ENCODE measurements at places on chromosomes 12 and 14.

DNA sequence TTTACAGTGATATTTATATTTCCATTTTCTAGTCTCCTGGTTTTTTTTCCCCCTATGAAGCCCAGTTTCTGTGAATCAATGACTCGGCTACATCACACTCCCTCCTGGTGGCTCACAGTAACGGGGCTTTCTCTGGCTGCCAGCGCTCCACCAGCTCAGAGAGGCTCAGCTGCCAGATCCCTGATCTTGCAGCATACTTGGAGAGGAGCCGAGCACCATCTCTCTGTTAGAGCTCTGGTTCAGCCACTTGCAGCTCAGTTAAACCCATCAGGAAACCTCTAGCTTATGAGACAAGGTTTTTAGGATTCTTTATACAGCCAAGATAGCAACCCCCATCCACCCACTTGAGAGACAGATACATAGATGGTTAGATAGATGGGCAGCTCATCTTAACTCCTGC lies 74.6 kb downstream of the CIT start:
- DNase-seq: no peak

DNA sequence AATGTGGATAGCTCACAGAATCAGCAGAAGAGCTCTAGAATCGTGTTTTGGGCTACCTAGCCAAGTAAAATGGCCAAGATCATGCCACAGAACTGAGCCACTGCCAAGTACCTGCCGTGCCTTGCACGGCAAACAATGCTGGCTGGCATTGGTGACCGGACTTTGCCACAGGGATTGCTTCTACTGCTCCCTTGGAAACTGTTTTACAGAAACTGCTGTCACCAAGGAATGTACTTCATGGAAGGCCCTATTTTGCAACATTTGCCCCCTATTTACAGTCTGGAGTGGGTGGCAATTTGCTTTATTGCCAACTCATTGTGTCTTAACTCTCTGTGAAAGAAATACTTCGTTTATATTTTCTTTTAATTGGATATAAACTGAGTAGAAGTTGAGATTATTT lies 49.0 kb downstream of the BORCS5 start:
- DNase-seq: no peak

DNA sequence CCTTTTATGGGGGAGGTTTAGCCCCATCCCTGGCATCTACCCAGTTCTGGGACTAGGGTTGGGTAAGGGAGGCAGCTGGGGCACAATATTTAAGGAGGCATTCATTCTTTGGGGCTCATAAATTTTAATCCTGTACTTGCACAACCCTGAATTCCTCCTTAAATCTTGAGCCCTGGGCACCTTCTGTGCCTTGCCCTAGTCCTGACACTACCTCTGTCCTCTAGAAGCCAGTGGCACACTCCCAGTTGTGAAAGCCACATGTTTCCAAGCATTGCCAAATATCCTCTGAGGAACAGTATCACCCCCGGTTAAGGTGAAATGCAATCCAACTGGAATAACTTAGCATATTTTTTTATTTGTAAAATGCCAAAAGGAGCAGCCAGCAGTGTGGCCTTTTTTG lies 36.6 kb downstream of the SLC16A7 start:
- no peak for DNase-seq

GRCh38 chr14:96624661-96625425 lies 122.7 kb downstream of the PAPOLA start:
- DNase-seq: no peak

DNA sequence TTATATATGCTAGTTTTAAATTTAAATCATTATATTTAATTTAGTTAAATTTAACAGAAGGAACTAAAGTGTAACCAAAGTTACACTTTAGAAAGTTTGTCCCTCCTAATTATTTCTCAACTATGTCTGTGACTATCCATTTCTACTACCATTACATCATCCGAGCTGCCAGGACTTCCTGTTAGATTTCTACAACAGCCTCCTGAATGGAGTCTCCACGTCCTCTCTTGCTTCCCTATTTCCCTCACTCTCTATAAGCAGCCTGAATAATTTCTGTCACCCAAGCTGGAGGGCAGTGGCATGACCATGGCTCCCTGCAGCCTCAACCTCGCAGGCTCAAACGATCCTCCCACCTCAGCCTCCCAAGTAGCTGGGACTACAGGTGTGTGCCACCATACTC lies 84.1 kb downstream of the TTC7B start:
- DNase-seq: no peak

GRCh38 chr12:79083181-79083580 lies 218.6 kb downstream of the SYT1 start:
- no peak for DNase-seq

DNA sequence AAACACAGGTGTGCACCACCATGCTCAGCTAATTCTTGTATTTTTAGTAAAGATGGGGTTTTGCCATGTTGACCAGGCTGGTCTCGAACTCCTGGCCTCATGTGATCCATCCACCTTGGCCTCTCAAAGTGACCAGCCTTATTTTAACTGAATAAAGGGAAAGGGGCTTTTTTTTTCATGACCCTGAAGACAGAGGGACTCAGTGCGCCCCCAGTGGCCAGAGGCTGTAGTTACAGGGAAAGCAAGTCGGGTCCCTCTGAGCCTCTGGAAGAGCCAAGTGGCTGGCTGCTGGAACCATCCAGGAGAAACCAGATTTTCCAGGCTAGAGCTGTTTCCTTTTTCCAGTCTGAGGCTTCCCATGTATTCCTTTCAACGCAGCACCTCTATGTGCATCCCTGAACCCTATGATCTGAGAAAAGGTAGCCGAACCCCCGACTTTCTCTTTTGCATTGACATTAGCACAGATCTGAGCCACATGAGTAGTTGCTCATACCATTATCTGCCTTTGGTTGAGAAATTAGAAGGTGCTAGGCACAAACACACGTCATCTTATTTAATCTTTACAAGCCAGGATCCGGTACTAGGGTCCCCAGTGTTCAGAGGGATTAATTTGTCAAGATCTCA lies 342.7 kb downstream of the CACNA1C start:
- peak; percentile 7 for DNase-seq

GRCh38 chr14:104881369-104881979 lies 16.4 kb downstream of the CEP170B start:
- no peak for DNase-seq

GRCh38 chr12:75378354-75378753 lies 12.5 kb upstream of the GLIPR1L2 start:
- no peak for DNase-seq

DNA sequence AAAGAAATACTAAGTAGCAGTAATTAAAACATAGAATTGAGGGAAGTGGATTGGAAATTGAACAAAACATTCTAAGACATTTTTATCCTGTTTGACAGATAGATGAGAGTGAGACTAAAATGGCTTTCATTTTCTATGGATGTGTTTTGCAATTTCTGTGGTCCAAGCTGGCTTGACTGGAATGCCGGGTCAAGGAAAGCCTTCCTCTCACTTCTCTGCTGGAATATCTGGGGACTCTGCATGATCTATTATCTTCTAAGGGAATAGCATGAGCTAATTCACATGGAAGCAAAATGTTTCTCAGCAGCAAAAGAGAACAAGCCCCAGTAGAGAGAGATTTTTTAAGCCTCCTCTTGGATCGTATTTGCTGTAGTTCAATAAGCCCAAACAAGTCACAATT lies 407.9 kb upstream of the ATXN7L3B start:
- no peak for DNase-seq

- DNase-seq: no peak
Measured at GRCh38 chr12:47843226-47843980, 23.7 kb upstream of the HDAC7 start.

GRCh38 chr12:62922539-62922938 lies 12.4 kb downstream of the PPM1H start:
- no peak for DNase-seq

GRCh38 chr12:123113026-123113425 lies 37.9 kb downstream of the PITPNM2 start:
- DNase-seq: no peak
